Sigmoid colon (tissue), 7 donors: ENCODE measurements at places on chromosomes 12 and 14.

DNA sequence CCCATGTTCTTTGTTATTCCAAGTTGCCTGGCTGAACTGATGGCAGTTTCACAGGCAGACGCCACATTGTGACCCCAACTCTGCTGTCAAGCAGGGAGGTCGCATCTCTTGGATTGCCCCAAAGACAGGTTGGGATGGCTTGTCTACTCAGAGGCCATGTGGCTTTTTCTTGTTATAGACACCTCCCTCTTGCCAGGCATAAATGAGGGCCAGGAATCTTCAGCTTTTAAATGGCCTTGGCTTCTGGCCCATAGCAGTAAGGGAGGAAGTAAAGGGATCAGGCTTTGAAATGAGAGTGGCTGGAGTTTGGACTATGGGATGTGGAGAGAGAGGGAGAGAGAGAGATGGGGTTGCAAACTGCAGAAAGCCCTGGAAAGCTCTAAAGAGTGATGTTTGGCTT lies 215.0 kb downstream of the TBX5 start:
- DNase-seq: no peak

DNA sequence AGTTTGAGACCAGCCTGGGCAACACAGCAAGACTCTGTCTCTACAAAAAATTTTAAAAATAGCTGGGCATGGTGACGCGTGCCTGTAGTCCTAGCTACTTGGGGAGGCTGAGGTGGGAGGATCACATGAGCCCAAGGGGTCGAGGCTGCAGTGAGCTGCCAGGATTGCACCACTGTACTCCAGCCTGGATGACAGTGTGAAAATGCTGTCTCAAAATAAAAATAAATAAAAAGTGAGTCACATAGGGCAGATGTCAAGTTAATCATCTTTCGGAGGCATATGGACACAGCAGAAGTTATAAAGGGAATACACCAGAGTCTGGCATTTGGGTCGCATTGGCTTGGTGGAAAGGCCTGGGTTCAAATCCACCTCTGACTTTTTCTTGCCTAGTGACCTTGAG lies 92.7 kb downstream of the PHETA1 start:
- no peak for DNase-seq

GRCh38 chr14:49733836-49734235 lies 34.1 kb upstream of the KLHDC2 start:
- DNase-seq: no peak

DNA sequence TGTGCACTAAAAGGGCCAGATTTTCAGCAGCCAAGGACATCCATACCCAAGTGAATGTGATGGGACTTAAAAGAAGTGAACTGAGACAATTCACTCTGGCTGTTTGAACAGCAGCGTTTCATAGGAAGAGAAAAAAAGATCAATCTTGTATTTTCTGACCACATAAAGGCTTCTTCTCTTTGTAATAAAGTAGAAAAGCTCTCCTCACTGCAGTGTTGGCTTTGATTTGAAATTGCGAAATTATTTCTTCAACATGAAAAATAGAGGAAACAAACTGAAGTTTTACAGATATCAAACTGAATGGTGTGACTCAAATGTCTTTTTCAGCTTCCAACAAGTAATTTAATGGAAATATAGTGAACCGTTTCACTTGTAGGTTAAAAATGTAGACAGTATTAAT lies 11.3 kb upstream of the KCNMB4 start:
- no peak for DNase-seq

- DNase-seq: no peak
These were observed 7.4 kb downstream of the SMAGP start for GRCh38 chr12:51262758-51263177.

- no peak for DNase-seq
These were observed 881 bp downstream of the HSD17B6 start for GRCh38 chr12:56763753-56764657.

DNA sequence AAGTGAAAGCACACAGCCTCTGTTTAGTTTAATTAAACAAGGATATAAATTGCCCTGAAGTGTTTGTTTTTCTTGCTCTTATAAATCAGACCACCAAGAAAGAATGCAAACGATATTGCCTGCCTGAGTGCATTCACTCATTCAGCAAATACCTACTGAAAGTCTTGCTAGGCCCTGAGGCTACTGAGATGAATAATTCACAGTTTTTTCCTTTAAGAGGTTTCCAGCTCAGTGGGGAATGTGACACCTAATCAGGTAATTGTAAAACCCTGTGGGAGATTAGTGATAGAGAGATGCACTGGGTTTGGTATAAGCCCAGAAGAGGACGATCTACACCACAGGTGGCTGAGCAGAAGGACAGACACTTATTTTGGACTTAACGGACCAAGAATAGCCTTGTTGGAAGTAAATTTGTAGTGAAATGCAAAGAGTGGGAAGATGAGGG lies 151.4 kb downstream of the SLC35F4 start:
- DNase-seq: no peak

DNA sequence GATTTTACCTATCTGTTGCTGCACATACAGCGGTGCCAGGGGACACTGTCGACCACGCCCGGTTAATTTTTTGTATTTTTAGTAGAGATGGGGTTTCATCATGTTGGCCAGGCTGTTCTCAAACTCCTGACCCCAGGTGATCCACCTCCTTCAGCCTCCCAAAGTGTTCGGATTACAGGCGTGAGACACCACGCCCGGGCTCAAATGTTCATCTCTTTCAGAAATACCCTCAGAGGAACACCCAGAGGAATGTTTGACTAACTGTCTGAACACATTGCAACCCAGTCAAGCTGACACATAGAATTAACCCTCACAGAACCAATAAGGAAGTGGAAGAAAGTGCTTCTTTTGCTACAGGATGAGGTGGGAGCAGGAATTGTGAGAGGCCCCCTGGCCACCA lies 15.0 kb upstream of the ETFBKMT start:
- no peak for DNase-seq

- peak; percentile 81 for DNase-seq
These were observed at the start of gene RIN3 for GRCh38 chr14:92513204-92513965. Gene RIN3, plus strand, starts transcription at chr14:92513781. Its CDS starts 152 bp downstream, at chr14:92513933.

- no peak for DNase-seq
These were observed 301.5 kb upstream of the ATP2B1 start for GRCh38 chr12:90010089-90010488.

DNA sequence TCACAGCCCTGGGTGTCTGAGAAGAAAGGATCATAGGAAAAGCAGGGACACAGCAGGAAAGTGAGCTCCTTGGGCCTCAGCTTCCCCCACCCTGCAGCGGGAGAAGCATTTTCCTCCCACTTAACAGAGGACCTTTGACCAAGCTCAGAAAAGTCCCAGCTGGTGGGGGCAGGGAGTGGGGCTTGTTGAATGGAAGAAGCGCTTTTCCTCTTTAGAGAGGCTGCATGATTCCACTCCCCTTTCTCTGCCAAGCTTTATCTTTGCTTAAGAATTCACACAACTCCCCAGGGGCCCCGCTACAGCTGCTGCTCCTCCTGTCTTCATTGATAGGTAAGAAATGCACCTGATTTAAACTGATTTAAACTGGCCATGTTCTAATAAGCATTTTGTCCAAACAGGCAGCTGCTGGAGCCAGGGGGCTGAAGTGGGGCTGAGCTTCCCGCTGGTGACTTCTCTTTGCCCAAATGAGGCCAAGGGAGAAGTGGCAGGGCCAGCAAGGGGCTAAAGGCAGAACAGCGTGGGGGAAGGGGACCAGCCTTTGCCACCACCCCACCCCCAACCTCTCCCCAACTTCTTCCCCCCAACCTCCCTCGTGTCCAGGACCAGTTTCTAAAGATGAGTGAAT lies 1.7 kb upstream of the PAPLN start:
- DNase-seq: peak; percentile 64

DNA sequence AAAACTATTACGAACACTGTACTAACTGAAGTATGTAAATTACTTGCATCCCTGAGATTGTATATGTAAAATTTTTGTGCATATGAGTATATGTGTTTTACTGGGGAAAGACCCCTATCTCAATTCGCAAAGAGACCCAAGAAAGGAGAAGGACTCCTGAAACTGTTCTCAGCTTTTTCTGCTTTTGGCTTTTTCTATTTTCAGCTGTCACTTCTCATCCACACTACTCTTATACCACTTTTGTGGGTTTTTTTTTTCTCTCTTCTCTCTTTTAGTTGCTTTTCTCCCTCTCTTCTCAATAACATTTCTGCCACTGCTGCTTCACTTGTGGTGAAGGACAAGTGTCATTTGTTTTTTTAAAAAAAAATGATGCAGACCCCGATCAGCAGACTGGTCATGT lies 39.8 kb downstream of the NIN start:
- no peak for DNase-seq

GRCh38 chr14:27026097-27026496 lies 428.3 kb upstream of the NOVA1 start:
- DNase-seq: no peak

- DNase-seq: no peak
These were observed 35.8 kb downstream of the NUMB start for GRCh38 chr14:73422515-73422914.

GRCh38 chr12:232731-233614 lies 19.0 kb upstream of the SLC6A12 start:
- DNase-seq: no peak

DNA sequence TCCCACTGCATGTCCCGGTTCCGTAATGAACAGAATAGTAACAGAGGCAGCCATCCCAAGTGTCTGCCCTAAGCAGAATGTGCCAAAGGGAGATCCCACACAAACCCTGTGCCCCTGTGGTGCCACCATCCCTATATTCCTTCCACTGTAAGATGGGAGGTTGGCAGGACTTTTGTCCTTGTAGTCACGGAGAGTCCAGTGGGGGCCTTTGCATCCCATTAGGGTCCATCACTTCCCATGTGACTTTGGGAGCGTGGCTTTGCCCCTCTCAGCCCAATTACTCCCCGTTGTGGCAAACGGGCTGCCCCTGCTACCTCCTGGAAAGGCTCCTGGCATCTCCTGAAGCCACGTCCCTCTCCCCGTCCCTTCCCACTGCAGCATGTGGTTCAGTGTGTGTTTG lies 189.5 kb upstream of the FKBP4 start:
- no peak for DNase-seq

DNA sequence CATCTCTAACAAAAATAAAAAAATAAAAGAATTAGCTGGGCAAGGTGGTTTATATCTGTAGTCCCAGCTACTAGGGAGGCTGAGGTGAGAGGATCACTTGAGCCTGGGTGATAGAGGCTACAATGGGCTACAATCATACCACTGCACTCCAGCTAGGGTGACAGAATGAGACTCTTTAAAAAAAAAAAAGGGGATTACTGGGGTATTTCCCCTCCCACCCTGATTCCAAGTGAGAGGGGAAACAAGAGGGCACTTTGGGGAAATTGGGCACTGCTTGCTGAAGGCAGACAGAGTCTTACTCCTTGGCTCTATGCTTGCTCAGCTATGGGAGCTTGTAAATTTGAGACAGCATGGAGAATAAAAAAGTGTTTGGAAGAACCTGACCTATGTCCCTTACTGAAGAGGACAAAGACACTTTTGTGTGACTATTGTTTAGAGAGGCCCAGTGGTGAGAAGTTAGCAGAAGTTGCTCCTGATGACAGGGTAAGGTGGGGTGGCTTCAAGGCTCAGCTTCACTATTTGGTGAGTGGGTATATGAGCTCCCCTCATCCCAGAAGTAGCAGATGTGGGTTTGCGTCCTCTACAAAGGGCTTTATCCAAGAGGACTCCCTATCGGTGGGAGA lies 44.0 kb downstream of the KLRG1 start:
- no peak for DNase-seq

GRCh38 chr12:115749071-115749841 lies 528.2 kb downstream of the MED13L start:
- no peak for DNase-seq

DNA sequence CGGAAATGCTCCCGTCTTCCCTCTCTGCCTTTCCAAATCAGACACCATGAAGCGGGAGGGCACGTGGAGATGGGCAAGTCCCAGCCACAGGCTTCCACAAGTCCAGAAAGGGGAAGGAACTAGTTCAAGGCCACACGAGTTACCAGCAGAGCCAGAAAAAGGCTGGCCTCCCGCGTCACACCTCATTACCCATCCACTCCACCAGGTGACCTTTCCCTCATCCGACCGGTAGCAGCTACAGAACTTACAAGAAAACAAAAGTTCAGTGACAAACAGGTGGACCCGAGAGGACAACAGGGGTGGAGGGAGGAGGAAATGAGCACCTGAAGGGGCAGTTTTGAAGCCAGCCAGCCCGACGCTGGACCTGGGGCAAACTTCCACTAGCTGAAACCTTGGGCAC lies 46.9 kb downstream of the CHGA start:
- no peak for DNase-seq

GRCh38 chr12:46110223-46110611 lies 119.8 kb upstream of the SCAF11 start:
- no peak for DNase-seq

- no peak for DNase-seq
These were observed 482 bp downstream of the TMEM30B start for GRCh38 chr14:61280526-61281185.

GRCh38 chr12:32266756-32267155 lies 132.6 kb upstream of the FGD4 start:
- DNase-seq: no peak

DNA sequence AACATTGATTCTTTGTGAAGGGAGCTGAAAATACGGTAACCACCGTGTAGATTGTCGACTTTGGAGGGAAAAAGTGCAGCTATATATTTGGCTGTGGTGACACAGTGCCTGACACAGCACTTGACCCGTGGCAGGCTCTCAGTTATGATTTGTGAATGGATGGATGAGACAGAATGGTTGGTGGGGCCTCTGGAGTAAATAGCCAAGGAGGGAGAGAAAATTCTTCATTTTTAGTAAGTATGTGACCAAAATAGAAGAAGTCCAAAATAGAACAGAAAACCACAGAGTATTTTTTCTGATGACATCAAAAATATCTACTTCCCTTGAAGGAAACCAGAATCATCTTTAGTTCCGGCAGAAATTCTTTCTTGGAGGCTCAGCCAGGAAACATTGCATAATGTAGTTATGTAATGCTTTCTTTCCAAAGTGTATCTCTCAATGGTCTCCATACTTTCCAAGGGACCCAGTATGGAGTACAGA lies 82.0 kb upstream of the WSCD2 start:
- no peak for DNase-seq

- DNase-seq: no peak
These were observed 331.1 kb downstream of the GLT1D1 start for GRCh38 chr12:129184127-129184928.

GRCh38 chr12:66541426-66541825 lies 137.4 kb downstream of the GRIP1 start:
- no peak for DNase-seq

- no peak for DNase-seq
These were observed 1.6 kb downstream of the FICD start for GRCh38 chr12:108516511-108517275.

DNA sequence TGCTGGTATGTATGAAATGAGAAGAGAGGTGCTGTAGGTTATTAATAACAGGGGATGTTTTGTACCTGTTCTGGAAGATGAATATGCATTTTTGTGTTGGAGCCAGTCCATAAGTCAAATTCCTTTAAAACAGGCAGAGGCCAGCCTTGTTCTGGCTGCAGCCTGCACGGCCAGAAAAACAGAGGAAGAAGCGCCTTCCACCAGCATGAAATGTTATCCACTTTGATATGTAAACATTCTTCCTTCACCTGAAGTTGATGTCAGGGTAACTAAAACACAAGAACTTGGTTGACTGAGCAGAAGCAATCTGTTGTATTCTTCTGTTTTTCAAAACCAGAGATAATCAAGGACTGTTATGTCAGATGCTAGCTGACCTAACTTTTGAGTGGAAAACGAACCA lies 237.9 kb upstream of the PLEKHG7 start:
- DNase-seq: no peak
